Skin of body (tissue), 3 donors: ENCODE measurements at places on chromosomes 2 and 18. TPM values are rescaled to one million over a fixed set of nuclear protein-coding genes. Genes with fewer than 3 reads are reported as not detected.
A peak's percentile ranks its signal among the peaks of the same experiment; 100 is the strongest.

Gene BOLL
- 0.10 TPM for total RNA-seq

Gene LOXHD1
- total RNA-seq: 2.8 TPM

DNA sequence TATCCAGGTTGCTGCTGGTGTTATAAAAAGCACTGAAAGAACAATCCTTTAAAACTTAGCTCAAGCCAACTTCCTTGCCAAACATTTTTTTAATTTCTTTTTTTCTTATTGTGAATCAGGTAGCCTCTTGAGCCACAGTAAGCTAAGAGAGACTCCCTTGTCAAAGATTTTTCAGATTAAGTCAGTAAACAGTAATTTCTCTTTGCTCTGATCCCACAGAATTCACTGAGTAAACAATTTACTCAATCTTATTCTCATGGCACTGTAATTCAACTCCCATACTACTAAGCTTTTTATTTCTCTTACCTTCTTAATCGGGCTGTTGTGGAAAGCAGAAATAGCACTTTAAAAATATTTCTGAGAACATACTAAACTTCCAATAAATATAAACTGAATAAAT, 82.7 kb downstream of the C2orf74 start:
- DNase-seq: no peak

GRCh38 chr2:167293172-167293781, 405.0 kb downstream of the XIRP2 start:
- no peak for DNase-seq

GRCh38 chr2:161335626-161336025, 27.4 kb downstream of the PSMD14 start:
- no peak for DNase-seq

- DNase-seq: no peak
Measured at GRCh38 chr2:177906041-177906718, 166.4 kb downstream of the PDE11A start.

- DNase-seq: no peak
Measured at GRCh38 chr2:9258953-9259399, 52.4 kb downstream of the ASAP2 start.

GRCh38 chr18:59057969-59058368, 81.7 kb upstream of the SEC11C start:
- DNase-seq: no peak

- no peak for DNase-seq
Measured at GRCh38 chr2:240457223-240458043, 22.0 kb downstream of the GPC1 start.

DNA sequence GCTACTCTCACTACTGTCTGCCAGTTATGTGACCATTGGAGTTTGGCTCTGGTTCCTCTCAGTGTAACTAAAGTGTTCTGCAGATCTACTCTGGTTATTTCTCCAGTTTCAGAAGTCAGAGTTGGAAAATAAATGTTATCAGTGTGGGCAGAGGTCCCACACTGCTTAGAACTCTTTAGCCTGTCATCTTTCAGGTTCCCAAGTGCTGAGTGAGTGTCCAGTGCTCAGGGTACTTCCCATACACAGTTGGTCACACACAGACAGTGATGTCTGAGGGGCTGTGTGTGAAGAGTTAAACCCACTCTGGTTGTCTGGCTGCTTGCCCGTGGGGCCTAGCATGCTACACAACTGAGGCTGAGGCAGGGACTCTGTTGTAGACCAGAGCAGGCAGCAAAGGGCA, 421.8 kb upstream of the MEX3C start:
- DNase-seq: no peak

DNA sequence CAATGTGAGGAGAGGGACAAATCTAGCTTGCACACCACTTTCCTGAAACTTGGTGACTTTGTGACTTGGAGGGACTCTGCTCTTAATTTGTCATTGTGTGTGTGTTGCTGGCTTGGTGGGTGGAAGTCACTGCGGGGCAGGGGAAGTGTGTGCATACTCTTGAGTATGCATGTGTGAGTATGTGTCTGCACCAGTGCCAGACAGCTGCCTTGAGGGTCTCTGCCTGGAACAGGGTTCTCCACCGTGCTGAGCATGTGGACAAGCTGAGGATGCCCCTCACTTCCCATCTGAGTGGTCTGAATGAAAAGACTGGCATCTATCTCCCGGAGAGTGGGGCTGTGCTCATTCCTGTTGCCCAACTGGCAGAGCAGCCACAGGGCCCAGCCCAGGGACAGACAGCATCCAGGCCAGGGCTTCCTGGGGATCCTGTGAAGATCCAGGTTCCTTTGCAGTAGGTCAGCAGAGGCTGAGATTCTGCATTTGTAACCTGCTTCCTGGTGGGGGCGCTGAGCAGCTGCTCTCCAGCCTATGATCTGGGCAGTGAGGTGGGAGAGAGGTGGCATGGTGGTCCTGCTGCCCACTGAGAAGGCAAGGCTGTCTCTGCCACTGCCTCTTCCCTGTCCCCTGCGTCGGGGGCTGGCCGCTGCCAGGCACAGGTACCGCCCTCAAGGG, 138.9 kb upstream of the HAAO start:
- no peak for DNase-seq

GRCh38 chr2:227340106-227340505, 15.1 kb downstream of the MFF start:
- no peak for DNase-seq

DNA sequence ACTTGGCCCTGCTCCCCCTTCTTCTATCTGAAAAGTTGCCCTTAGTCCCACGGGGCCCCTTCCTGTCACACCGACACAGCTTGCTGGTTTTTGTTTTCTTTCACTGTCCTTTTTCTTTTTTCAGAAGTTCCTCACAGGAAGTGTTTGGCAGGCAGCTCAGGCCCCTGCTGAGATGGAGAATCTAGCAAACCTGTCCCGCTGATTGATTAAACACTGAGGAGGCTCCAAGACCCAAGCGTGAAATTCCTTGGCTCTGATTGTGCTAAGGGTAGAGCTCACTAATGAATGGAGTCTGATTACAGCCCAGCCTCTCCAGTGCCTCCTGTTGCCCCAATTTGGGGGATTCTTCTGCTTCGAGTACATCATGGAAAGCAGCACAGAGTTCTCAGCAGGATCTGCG, 365.9 kb upstream of the MEX3C start:
- no peak for DNase-seq

DNA sequence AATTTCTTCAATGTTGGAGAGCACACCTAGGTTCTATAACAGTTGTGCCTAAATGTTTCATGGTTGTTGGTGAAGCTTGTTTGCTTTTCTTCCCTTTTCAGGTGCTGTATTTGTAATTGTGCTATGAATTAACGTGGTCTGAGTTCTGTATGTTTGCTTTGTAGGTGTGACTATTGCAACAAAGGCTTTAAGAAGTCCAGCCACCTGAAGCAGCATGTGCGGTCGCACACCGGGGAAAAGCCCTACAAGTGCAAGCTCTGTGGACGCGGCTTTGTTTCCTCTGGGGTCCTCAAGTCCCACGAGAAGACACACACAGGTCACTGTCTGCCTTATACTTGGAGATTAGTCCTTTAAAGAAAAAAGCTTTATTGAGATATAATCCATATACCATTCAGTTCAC, 91.2 kb downstream of the ZNF236 start:
- DNase-seq: no peak

Gene CD28
- 5.5 TPM for total RNA-seq

DNA sequence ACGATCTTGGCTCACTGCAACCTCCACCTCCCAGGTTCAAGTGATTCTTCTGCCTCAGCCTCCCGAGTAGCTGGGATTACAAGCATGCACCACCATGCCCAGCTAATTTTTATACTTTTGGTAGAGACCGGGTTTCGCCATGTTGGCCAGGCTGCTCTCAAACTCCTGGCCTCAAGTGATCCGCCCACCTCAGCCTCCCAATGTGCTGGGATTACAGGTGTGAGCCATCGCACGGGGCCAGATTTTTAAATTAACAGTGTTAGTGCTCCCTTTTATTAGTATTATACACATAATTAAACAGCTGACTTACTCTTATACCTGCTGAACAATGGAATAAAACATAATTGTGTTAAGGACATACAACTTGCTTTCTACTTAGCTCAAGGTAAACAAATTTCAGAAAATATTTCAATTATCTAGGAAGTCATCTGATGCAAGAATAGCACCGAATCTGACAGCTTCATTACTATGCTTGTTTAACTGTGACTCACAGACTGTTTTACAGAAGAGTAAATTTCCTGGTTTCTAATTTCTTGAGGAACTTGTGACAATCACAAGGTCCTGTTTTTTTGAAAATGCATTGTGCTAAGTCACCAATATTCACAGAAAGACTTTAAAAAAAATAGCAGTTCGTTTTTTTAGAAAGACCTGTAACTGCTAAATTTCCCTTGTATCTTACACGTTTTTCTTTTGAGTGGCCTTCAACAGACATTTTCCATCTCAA, 51.2 kb downstream of the SPIRE1 start:
- no peak for DNase-seq

DNA sequence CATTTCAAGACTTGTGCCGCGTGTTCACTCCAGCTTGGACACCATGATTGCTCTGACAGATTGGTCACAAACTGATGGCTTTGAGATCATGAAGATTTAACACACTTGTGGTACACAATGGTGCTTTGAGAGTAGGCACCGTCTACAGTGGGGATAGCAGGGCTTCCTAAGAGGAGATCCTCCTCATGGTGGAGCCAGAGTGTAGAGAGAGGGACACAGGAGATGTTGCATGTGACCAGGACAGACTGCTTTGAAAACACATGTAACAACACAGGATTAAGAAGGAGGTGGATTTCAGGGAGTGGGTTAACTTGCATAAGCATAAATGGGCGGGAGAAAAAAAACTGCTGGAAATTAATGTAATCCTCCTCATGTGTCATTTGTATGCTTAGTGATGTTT, 95.7 kb upstream of the LINC00305 start:
- no peak for DNase-seq

DNA sequence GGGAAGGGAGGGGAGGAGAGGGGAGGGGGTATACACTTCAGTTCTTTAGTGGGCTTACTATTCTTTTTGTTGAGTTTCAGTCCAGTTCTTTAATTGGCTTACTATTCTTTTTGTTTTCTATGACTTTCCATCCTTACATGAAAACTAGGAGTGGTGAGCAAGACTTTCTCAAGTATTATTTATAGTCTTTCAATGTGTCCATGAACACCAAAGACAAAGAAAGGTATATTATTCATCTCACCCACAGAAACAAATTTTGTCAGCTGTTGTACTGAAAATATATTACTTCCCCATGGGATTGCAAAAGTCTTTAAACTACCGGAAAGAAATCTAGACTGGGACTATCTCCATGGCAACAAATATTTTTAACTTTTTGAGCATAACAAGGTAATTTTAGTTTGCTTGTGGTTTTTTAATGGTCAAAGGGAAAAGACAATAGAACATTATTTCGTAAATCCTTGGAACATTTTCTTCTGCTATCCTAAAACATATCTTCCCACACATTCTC, 17.6 kb downstream of the ADAM17 start:
- peak; percentile 36 for DNase-seq

- DNase-seq: no peak
Measured at GRCh38 chr18:46754188-46754587, 2.7 kb downstream of the ST8SIA5 start.

Gene RAD51AP2
- total RNA-seq: 0.20 TPM

DNA sequence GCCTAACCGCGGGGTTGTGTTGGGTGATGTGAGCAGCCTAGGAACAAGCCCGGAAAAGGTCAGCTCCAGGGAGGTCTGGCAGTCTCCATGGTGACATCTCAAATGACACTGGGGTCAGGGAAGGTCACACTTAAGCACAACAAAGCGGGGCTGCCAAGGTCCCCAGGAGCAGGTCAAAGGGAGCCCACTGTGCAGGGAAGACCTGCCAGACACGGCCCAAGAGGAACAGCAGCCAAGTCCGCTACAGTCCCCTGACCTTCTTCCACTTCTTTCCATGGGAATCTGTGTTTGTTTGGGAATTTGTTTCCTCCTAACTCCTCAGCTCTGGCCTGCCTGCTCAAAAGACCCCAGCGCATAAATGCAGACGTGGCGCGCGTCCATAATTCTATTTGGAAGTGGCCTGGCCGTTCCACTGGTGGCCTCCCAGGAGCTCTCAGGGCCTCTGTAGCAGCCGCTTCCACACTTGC, 232.1 kb upstream of the COPS8 start:
- no peak for DNase-seq

Gene CTAGE1
- total RNA-seq: not detected

DNA sequence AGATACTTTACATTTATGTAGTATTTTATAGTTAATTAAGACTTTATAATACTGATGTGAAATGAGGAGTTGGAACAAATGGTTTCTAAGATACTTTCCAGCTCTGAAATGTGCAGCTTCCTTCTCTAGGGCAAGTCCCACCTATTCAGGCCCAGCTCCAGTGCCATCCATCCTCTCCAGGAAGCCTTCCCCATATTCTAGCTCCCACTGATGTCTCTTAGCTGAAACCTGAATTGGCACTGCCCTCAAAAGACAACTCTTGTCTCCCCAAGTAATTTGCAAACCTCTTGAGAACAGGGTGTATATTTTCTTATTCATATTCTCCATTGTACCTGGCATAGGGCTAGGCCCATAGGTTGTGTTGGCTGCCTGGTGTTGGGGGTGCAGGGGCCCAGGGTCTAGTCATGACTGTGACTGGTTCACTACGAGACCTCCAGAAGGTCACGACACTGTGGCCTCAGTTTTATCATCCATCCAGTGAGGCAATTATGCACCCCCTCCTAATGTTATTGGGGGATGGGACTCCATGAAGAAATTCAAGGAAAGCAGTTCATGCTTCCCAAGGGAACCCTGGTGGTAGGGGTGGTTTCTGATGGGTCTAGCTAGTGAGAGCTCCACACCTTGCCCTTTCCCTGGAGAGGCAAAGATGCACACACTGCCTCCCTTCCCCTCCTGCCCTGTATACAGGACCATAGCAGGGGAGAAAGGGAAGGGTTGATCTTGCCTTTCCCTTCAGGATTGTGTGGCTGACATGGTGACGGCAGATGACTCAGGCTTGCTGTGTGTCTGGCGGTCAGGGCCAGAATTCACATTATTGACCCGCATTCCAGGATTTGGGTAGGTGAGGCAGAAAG, 2.8 kb downstream of the WDR54 start:
- no peak for DNase-seq

- no peak for DNase-seq
Measured at GRCh38 chr2:37558623-37559022, 112.8 kb downstream of the CDC42EP3 start.

- DNase-seq: peak; percentile 15
Measured at GRCh38 chr2:173354073-173354581, 545 bp upstream of the CDCA7 start.

- DNase-seq: no peak
Measured at GRCh38 chr2:10934979-10935350, 23.2 kb downstream of the KCNF1 start.

Gene SCG2
- total RNA-seq: 0.20 TPM

- no peak for DNase-seq
Measured at GRCh38 chr2:128780434-128781080, 461.9 kb upstream of the HS6ST1 start.

DNA sequence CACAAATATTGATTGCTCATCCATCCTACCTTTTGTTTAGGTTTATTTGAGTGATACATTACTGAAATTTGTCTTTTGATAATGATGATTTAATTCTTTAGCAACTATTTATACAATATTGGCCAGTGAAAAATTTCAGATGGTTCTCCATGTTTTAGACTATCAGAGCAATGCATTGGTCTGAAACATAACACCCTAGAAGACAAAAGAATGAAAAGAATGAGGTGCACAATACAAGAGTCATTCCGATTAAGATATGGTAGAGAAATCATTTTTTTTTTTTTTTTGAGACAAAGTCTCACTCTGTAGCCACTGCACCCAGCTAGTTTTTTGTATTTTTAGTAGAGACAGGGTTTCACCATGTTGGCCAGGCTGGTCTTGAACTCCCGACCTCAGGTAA, 197.4 kb upstream of the FAM98A start:
- no peak for DNase-seq

Gene WBP1
- total RNA-seq: 20.1 TPM
